Stimulated activated CD8-positive, alpha-beta memory T cell treated with anti-CD3 and anti-CD28 coated beads, Interleukin-12 subunit alpha, Interleukin-12 subunit beta, amount 100 ng/mL, for 4 hours (primary cell): ENCODE measurements at places on chromosomes 16 and 17.

- DNase-seq, result no peak
Observed at GRCh38 chr16:65176603-65177002, 54.7 kb upstream of the CDH11 start.

GRCh38 chr17:72380120-72380519 lies 259.3 kb downstream of the SOX9 start:
- no peak for DNase-seq

DNA sequence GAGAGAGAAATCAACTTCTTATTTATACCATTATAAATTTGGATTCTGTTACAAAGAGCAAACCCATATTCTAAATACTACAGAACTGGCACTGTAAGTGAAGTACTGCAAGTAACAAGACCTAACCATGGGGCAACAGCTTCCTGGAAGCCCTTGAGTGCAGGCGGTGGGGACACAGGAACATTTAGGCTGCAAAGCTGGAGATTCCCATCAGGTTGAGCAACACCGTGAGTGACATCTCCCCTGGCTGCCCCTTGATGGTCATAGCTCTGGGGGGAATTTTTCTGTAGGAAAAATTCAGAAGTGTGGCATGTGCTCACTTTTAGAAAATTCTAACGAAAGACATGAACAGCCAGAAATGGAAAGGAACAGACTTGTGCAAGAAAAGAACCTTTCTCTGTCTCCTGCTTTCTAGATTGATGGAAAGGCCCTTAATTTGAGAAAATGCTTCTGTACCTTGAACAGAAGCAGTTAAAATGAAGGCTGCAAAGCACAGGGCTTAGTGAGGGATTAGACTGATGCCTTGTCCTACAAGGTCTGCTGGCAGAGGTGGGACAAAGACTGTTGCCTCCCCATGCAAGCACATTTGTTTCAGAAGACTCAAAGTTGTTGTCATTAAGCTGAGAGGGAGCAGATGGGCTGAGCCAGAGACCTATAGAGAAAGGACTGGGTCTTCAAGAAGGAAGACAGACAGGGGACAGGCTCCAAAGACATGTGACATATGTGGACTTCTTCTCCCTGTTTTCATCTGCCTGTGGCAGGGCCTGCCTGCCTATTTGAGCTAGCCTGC lies 380.8 kb downstream of the SLC39A11 start:
- DNase-seq, result no peak

- DNase-seq, result no peak
Observed at GRCh38 chr16:86735727-86736126, 157.4 kb downstream of the FOXL1 start.

GRCh38 chr16:50393858-50394802 lies 25.3 kb upstream of the BRD7 start:
- no peak for DNase-seq

GRCh38 chr17:31808521-31809050 lies 50.5 kb downstream of the COPRS start:
- DNase-seq, result no peak
